Activated T-helper 1 cell treated with anti-CD3 and anti-CD28 coated beads, Interleukin-2, amount 50 U/mL, for 16 hours (primary cell): ENCODE measurements at places on chromosomes 4 and X.

GRCh38 chrX:47247206-47247998 is 14.6 kb downstream of the USP11 start:
- DNase-seq, result no peak

DNA sequence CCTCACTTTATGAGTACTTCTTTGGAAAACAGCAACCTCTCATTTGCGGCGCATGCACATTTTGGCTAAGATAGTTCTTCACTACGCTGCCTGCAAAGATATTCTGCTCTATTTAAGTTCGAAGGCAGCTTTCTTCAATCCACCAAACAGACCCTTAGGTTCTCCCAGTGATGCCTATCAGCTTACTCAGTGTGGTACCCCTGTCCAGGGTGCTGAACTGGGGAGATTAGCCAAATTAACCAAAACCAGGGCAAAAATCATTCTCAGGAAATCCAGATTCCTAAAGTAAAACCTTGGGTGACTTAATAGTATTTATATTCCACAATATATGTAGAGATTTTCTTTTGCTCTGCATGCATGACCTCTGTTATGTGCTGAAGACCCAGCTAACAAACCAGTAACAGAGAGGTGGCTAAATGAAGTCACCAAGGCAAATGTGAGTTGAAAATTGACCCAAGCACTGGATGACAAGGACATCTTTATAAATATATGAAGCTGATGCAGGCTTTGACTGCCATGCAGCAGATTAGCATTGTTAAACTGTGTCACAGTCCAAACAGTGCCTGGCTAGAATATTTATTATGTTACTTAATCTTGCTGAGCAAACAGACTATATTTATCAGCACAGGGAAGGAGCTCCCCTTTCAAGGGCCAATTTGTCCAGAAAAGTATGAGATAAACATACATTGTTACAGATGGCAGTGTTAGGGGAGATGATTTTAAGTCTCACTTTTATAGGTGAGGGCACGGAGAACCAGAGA is 418.2 kb downstream of the STIM2 start:
- DNase-seq, result no peak

DNA sequence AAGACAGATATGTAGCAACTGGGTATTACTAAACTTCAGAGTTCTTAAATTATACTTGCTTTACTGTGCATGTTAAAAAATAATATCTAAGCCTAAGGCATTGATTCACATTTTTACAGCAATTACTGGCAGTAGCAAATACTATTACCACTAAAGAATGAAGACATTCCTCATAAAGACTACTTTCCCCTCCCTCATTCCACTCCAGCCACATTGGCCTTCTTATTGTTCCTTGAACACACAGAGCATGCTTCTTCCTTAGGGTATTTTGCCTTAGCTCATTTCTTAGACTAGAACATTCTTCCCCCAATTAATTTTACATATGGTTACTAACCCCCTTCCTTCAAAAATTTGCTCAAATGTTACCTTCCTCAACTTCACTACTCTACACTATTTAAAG is 717.0 kb downstream of the CCSER1 start:
- no peak for DNase-seq

- no peak for DNase-seq
These were observed 14.5 kb downstream of the TBCK start for GRCh38 chr4:106301393-106302061.

DNA sequence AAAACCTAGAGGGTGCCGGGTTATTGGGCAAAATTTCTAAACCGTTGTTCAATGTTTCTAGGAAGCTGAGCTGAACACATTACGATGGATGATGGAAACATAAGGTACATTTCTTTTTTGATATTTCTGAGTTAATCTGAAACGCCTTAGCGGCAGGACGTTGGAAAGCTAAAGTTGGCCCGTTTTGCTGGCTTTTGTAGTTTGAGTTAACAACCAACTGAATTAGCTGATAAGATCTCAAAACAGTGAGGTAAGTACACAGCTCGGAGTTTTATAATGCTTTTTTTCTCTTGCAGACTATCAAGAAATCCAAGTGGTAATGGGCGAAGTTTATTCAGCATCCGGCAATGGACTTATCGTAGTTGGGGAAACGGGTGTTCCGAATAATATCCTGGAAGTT is 73.5 kb downstream of the PRSS12 start:
- no peak for DNase-seq

DNA sequence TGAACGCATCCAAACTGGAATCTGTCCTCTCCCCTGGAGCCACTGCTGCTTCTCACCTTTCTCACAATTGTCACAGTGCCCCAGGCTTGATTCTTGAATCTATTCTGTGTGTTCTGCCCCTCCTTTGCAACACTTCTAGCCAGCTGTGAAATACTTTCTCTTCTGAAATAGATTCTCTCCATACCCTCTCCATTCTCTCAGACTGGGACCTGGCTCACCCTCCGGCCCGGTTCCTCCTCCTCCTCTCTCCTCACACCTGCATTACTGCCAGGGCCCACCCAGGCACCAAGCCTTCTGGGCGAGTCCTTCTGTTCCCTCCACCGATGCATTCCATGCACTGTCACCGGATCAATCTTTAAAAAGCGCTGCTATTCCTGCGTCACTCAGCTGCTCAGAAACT is 336.1 kb downstream of the UNC5C start:
- no peak for DNase-seq

GRCh38 chr4:176849076-176849475 is 56.4 kb upstream of the VEGFC start:
- no peak for DNase-seq

GRCh38 chrX:48891402-48892288 is 5.9 kb downstream of the TIMM17B start:
- DNase-seq, result peak; percentile 39

DNA sequence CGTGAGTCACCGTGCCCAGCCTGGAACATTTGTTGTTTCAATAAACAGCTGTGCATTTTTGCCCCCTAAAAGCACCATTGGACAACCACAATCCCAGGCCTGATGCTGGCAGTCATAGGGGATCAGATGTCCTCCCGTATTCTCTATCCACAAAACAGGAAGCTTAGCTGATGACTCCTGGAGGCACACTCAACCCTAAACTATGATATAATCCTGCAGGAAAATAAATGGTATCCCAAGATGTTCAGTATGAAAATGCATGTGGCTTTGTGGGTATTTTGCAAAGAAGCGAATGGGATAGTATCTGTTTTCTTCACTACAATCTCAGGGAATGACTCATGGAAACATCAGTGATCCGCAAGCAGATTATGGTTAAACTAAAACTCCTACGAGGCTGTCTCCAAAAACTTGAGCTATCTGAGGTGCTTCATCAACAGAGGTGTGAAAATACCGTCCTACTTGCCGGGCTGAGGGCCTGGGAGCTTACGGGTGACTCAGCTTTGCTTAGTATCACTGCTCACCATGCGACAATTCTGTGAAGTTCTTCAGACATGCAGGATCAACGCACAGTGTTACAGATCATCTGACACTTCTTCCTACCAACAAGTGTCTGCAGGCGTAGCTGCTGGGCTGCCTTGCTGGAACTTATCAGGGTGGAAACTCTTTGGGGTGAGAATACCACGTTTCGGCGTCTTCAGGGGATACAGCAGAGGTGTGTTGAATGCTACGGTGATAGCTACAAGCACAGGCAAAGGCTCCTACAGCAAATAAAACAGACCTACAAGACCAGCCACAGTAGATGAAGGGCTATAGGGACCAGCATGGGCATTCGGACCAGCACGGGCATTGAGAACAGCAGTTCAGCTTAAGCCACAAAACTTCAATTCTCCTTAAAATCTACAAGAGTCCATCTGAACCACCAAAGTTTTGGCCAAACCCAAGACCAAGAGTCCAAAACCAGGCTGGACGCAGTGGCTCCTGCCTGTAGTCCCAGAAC is 148.5 kb downstream of the DHRSX start:
- no peak for DNase-seq

DNA sequence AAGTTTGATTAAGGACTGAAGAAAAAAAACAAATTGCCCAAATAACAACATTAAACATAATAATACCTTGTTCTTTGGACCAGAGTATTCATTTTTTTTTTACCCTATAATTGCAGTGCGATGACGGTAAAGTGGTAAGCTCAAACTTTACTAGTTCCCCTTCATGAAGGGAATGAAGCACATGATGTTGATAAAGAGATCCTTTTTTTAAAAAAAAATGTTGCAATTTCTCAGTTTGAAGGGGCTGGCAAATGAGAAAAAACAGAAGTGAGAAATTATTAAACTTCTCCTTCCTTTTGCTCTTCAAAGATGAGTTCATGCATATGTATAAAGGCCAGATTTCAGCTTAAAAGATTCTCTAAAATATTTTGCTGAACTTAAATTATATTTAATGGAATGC is 231.7 kb downstream of the C4orf33 start:
- DNase-seq, result no peak

GRCh38 chr4:189048119-189048518 is 892.6 kb upstream of the FRG1 start:
- no peak for DNase-seq

DNA sequence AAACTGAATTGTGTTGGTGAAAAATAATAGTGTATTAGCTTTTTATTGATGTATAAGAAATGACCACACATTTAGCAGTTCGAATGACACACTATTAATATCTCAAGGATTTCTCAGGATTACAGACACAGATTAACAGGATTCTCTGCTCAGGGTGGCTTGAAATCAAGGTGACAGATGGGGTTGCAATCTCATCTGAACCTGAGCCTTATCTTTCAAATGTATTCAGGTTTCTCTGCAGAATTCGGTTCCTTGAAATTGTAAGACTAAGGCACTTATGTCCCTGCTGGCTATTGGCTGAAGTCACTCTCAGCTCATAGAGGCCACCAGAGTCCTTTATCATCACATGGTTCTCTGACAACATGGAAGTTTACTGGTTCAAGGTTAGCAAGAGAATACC is 1780.1 kb downstream of the ARAP2 start:
- no peak for DNase-seq

GRCh38 chr4:10421344-10422055 is 35.7 kb downstream of the ZNF518B start:
- no peak for DNase-seq

- DNase-seq, result no peak
These were observed 224.8 kb downstream of the GRID2 start for GRCh38 chr4:92528541-92528940.

DNA sequence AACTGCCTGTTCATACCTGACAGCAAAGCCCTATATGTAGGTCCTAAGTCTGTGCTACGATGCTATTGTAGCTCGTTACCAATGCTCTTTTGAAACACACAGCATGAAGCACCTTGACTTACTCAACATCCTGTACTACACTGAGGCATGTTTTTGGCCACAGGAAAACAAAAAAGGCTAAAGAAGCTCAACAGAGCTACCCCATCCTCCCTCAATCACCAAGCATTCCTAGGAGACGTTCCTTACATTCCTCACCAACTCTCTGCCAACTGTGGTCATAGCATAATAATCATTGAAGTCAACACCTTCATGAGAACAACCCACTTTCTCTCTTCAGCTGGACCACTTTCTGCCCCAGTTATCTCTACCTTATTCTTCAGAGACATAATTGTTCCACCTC is 73.7 kb upstream of the SLC25A43 start:
- no peak for DNase-seq

DNA sequence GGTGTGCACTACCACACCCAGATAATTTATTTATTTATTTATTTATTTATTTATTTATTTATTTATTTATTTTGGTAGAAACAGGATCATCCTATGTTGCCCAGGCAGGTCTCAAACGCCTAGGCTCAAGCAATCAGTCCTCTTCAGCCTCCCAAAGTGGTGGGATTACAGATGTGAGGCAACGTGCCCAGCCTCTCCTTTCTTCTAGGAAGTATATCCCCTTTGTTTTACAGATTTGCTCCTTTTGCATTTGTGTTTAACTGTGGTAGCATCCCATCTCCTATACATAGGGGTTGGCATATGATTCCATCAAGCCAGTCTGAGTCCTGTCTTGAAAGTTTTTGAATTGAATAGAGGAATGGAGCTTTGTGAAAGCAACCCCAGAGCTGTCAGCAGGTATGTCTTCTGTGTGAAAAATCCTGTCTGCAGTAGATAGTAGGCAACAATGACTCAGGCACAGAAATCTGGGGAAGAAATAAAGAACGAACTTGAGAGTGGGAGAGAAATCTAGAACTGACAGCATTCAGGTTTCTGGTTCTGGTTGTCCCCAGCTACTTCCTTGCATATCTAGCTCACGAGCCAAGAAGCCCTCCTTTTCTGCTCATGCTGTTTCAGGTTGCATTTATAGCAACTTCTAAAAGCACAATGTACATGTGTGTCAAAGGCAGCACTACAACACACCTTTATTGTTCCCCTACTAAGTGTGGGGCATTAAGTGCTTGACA is 113.7 kb upstream of the LSM6 start:
- no peak for DNase-seq

GRCh38 chr4:24862073-24862751 is 50.6 kb downstream of the CCDC149 start:
- no peak for DNase-seq

DNA sequence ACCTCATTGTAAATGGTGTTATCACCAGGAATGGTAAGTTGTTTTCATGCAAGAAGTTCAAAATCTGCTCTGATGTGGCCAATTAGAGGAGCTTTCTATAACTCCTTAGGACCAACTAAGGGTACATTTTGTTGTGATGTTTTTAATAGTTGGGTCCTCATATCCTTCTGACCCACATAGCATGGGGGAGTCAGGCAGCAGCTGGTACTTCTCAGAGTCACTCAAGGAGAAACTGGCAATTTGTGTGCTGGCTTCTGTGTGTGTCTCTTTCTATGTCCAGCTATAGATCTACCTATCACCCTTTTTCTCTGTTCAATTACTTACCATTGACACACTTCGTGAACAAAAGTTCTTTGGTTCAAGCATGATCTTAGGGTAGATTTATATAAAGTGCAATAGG is 194.3 kb upstream of the TENM3 start:
- DNase-seq, result no peak

- DNase-seq, result no peak
These were observed 77.5 kb downstream of the DHRSX start for GRCh38 chrX:2423282-2423681.

GRCh38 chr4:25592736-25593135 is 62.9 kb upstream of the SLC34A2 start:
- DNase-seq, result no peak

GRCh38 chrX:46642145-46642544 is 68.6 kb downstream of the CHST7 start:
- DNase-seq, result no peak

DNA sequence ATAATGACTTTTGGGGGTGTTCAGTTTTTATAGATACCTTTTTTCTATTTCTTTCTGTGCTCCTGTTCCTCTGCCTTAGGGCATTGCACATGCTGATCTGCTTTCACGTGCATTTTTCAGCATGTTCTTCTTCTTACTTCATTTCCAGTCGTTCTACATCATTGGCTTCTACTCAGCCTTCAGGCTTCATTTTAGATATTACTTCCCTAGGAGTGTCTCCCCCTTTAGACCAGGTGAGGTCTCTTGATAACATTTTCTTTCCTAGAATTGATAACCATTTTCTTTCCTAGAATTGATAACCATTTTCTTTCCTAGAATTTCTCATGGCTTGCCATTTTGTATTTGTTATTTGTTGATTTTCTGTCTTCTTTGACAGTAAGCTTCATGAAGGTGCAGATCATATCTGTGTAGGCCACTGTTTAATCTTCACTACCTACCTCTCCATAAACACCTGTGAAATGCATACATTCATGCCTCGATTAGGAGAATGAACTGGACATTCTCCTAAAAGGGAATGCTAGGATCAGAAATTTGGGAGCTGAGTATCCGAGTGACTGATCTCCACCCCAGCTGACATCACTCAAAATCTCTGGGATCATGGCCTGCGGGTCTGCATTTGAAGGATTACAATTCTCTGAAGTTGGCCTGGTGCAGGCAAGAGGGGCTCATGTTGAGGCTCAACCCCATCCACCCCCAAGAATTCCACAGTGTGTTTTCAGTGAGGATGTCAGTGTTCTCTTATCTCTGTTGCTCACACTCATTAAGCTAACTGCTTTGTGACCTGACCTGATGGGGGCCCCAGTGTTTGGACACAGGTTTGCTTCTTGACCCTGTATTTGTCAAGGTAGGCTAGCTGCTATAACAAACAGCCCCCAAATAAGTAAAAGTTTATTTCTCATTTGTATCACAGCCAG is 45.7 kb downstream of the GYG2 start:
- no peak for DNase-seq
